DMS53 (cell line): ENCODE measurements at places on chromosomes 1 and 21.

- DNase-seq = no peak
Measured at GRCh38 chr21:22277341-22277740, 1279.1 kb downstream of the NCAM2 start.

DNA sequence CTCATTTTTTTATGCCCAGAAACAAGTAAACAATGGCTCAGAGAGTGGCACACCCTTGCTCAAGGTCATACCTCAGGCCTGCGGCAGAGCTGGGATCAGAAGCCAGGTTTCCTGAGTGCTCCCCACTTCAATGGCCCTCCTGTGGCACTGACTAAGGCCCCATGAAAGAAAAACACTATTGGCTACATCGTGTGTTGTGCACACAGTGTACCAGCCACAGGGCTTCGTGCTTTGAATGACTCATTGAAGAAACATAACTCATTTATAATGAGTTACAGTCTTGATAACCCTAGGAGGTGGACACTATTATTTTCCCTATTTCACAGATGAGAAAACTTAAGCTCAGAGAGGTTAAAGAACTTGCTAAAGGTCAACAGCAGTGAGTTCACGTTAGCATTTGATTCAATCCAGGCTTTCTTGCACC, 91.2 kb downstream of the TRABD2B start:
- peak; percentile 94 for DNase-seq

DNA sequence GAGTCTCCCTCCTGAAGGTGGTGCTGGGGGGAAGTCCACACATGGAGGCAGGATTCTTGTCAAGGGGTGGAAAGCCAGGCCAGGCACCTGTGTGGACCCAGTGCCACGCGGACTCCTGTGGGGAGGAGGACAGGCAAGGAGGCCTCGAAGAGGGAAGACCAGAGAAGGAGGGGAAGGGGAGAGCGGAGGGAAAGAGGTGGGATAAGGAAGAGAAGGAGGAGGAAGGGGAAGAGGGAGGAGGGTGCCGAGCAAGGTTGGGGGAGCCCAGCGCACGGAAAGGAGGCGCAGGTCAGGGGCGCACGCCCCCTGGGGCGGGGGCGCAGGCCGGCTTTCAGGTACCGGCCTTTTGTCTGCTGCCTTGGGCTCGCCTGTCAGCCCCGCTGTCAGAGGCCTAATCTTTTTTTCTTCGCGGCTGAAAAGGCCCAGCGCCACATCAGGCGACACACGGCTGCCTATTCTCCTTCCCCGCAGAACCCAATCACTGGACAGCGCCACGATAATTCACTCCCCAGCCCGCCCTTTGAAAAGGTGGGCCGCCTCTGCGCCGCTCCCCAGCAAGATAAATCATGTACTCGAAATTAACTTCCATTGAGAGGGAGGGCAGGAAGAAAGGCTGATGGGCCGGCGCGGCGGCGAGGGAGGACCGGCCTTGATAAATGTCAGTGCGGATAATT, 42.5 kb downstream of the PRDM16 start:
- DNase-seq = no peak

GRCh38 chr1:113662101-113662500, 97.2 kb downstream of the PHTF1 start:
- no peak for DNase-seq

- DNase-seq = no peak
Measured at GRCh38 chr1:158153179-158153578, 27.5 kb upstream of the CD1D start.

DNA sequence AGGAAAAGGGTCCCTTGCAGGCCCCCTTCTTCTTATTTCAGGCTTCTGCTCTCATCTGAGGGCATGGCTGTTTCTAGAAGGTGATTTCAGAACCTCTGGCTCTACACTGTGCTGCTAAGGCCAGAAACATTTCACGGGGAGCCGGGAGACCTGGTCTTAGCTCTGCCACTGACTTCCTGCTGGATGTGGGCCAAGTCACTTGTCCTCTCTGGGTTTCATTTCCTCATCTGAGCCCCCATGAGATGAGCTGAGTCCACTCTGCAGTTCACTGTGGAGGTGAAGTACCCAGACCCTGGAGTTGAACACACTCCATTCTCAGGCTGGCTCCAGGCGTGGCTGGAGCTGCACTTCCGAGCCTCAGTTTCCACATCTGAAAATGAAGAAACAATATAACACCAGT, 2.1 kb downstream of the PADI1 start:
- DNase-seq = peak; percentile 63

GRCh38 chr1:171738911-171739310, 3.0 kb downstream of the VAMP4 start:
- DNase-seq = no peak

GRCh38 chr1:168725831-168726230, 3.2 kb downstream of the DPT start:
- no peak for DNase-seq

DNA sequence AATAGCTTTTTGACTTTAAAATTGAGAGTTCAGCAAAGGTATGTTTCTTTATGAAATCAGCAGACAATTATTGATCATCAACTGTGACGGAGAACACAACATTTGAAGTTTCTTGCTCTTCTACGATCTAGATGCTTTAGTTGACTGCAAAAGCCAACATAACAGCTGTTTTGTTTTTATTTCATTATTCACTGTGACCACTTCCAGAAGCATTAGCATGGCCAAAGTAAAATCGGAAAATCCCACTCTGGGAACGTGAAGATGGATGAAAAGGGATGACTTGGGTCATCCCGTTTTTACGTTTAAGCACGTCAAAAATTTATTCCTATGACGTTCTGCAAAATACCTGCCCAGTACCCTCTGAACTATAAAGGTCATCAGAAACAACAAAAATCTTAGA, 833.0 kb upstream of the ADAMTS5 start:
- DNase-seq = no peak

GRCh38 chr1:232570007-232570406, 59.9 kb downstream of the SIPA1L2 start:
- DNase-seq = no peak

DNA sequence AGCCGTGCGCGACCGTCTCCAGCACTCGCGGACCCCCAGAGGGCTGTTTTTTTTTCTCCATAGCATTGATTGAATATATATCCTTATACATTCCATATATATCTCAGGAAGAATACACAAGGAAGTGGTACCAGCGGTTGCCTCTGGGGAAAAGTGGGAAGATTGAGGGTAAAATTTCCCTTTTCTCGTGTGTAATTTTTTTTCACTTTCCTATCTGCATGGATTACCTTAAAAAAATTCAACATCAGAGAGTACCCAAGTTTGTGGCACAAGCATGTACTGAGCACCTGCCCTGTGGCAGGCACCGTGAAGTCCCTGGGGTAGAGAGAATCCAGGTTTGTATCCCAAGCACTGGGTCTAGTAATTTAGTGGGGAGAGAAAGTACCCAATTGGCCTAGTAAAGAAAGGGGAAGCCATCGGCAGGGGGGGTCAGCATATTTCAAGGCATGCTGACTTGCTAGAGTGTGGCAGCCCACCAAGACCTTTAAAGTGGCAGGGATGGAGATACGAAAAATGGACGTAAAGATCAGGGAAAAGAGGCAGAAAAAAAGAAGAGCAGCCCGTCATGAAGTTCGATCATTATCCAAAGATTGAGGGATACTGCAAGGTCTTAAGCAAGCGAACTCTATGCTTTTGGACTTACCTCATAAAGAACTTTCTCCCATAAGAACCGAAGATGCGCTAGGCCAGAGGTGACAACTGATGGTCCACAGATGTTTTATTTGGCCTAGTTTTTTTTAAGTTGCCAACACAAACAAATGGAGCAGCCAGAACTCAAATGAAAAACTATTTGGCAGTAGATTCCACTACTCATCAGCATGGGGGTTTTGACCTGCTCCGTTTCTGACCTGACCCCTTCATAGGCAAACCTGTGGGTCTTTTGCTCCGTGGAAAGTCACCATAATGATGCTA, 1.5 kb upstream of the HMGN1 start:
- no peak for DNase-seq

GRCh38 chr1:210246447-210246846, 13.9 kb downstream of the SERTAD4 start:
- DNase-seq = peak; percentile 84

DNA sequence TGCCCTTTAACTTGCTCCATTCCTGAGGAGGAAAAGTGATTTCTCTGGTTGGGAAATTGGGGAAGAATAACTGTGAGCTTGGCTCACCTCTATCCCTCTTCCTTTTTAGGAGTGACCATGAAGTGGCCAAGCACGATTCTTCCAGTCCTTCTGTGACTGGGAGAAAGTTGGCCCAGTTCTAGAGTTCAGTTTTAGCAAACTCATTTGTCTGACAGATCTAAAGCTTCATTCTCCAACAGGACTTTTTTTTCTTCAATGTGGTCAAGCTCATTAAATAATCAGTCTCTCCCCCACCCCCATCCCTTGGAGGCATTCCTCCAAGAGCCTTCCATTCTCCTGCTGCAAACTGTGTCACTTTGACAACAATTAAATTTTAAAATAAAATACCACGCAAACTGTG, 6.4 kb upstream of the AGL start:
- no peak for DNase-seq

DNA sequence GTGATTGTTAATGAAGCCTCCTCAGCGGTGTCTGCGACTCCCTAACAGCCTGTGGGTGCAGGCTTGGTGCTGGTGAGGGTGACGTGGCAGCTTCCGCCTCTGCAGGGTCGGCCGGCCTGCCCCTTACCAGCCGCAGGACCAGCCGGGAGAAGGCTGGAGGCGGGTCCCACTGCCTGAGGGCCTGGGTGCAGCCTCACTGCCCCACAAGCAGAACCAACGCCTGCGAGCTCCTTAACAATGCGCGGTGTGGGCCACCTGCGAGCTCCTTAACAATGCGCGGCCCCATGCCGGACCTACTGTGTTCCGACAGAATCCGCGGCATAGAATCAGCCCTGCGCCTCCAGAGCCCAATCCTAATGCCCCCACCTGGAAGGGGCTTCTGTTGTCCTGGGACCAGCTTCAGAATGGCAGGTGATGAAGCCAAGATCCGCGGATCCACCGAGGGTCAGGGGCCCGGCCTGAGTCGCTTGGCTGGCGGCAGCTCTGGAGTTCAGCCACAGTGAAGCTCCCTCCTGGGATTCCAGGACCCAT, 54.4 kb upstream of the AJAP1 start:
- DNase-seq = no peak

- no peak for DNase-seq
Measured at GRCh38 chr1:170665629-170666028, 1.7 kb downstream of the PRRX1 start.

GRCh38 chr1:27787895-27788294, 14.9 kb downstream of the STX12 start:
- DNase-seq = no peak

- DNase-seq = no peak
Measured at GRCh38 chr1:44557778-44558177, 116.5 kb downstream of the TMEM53 start.

DNA sequence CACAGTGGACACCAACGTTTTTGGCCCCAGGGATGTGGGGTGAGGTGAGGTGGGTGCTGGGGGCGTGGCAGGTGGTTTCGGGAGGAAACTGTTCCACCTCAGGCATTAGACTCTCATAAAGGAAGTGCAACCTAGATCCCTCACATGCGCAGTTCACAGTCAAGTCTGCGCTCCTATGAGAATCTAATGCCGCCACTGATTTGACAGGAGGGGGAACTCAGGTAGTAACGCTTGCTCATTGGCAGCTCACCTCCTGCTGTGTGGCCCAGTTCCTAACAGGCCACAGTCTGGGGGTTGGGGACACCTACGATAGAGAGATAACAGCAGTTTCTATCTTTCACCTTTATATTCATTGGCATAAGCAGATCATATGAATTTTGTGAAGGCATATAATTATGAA, 347.1 kb downstream of the VAV3 start:
- DNase-seq = no peak

DNA sequence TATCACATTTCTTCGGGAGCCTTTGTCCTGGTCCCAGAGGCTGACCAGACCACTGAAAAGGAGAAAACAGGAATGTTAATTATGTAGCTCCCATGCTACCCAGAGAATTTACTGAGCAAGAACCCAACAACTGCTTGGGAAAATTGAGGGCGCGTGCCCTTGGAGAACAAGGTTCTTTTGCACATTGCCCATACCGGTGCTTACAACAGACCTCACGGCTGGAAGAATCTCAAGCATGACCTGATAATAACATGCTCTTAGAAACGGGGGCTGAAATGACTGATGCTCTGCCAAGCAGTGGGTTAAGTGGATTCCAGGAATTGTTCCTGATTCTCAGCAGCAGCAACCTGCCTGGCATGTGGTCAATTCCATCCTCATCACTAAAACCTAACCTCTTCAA, 49.3 kb upstream of the AJAP1 start:
- no peak for DNase-seq

GRCh38 chr1:22249928-22250680, 107.2 kb upstream of the WNT4 start:
- DNase-seq = peak; percentile 89

- no peak for DNase-seq
Measured at GRCh38 chr1:192966073-192966472, 93.1 kb downstream of the UCHL5 start.

GRCh38 chr1:29541631-29542030, 305.3 kb downstream of the PTPRU start:
- no peak for DNase-seq

GRCh38 chr1:29540801-29541357, 304.6 kb downstream of the PTPRU start:
- DNase-seq = no peak

DNA sequence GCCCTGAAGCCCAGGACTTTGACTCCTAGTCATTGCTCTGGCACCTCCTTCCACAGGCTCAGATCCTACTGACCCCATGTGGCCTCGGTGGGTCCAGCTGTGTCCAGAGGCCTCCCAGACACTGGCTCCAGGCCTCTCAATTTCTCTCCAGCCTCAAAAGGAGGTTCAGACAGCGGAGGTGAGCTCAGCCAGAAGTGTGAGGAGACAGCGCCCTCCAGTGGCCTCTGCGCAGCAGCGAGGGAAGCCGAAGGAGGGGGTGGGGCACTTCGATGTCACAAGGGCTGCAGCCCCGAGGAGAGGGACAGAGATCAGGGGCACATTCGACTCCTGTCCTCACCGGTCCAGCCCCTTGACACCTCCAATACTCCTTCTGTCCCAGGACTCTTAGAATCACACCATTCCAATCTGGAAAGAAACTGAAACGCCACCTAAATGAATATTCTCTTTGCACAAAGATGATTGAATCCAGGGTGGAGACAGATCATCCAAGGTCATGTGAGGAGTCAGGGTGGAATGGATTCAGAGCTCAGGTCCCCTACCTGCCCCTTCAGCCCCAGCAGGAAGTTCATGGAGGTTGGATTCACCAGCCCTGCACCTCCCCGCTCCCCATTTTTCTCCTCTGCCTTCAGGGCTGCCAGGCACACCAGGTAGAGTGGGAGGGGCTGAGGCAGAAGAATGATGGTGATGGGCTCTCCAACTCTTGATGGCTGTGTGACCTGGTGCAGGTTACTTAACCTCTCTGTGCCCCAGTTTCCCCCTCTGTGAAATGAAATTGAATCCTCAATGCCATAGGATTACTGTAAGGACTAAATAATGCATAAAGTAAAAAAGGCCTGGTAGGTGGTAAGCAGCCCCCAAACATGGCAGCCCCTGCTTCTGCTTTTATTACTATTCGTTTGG, 34.8 kb upstream of the ZBTB40 start:
- peak; percentile 92 for DNase-seq

GRCh38 chr1:71733121-71733520, 549.2 kb downstream of the NEGR1 start:
- DNase-seq = no peak
